HCEC 1CT (cell line): ENCODE measurements at places on chromosomes 13 and 19.

DNA sequence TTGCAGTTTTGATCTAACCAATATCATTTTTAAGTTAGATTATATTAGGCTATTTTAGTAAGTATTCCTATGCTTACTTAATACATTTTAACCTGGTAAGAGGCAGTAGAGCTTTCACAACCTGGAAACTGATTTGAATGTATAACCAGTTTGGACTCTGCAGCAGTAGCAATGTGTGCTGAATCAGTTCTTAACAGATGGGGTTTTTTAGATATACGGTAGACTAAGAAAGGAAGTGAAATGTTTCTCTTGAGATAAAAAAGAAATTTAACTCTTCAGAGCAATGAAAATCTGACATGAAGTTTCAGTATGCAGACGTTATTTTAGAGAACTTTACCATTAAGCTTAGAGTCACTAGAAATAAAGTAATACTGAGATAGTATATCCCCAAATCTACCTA lies 2.7 kb downstream of the NBEA start:
- DNase-seq, result no peak

DNA sequence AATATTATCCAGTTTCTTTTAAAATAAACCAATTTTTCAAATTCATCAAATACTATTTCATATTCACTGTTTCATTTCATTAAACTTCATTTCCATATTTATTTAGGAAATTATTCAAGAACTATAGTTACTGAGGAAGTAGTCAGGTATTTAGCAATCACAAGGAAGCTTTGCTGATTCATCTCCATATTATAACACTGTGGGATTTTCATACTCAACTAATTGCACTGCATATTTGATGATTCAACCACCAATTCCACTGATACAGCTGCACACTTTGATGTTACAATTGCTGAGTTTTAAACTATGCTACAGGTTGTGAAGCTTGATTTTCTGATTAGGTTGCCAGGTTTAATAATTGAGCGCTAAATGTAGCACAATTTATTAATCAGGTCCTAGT lies 556.8 kb upstream of the SLITRK1 start:
- DNase-seq, result peak; percentile 88

DNA sequence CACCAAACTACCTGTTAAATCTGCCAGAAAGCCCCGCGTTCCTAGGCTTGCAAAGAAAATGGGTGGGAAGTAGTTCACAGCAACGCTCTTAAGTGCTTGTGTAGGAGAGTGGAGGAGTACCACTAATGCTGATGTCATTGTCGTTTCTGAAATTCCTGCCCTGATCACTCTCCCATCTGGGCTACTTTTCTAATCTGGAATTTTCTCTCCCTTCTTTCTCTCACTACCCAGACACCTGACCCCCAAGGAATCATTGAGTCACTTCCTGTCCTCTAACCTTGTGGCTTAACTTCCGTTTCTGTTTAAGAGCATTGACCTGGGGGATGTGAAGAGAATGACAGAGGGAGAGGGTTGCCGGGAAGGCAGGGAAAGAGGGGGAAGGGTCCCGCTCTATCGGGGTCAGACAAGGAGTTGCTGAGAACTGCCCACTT lies 98.7 kb downstream of the STARD13 start:
- DNase-seq, result peak; percentile 66

DNA sequence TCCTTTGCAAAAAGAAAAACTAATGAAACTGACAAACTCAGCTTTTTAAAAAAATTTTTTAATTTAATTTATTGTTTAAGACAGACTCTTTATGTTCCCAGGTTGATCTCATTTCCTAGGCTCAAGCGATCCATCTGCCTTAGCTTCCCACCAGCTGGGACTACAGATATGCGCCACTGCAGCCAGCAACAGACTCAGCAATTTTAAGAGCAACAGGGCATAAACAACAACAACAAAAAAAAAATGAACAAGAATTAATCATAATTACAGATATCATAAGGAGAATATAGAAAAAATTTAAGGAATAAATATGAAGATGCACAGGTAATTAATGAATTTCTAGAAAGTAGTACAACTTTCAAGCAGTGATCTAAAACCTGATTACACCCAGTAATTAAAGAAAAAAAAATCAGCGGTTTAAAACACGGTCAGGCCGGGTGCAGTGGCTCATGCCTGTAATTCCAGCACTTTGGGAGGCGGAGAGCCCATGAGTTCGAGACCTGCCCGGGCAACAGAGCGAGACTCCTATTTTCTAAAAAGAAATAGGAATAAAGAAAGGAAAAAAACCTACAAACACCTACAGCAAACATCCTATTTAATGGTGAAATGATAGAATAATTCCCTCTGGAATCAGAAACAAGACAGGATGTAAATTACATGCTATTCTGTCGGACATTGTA lies 1.4 kb downstream of the ZNF699 start:
- DNase-seq, result no peak

- DNase-seq, result no peak
Observed at GRCh38 chr13:50685491-50685890, 158.0 kb downstream of the DLEU7 start.
